Stimulated activated CD4-positive, alpha-beta T cell treated with anti-CD3 and anti-CD28 coated beads, Interleukin-1b, Interleukin-23, amount 100 ng/mL, for 1 hour (primary cell): ENCODE measurements at places on chromosomes 12 and 14.

- no peak for DNase-seq
These were observed 179.9 kb upstream of the ATF7IP start for GRCh38 chr12:14185427-14186192.

DNA sequence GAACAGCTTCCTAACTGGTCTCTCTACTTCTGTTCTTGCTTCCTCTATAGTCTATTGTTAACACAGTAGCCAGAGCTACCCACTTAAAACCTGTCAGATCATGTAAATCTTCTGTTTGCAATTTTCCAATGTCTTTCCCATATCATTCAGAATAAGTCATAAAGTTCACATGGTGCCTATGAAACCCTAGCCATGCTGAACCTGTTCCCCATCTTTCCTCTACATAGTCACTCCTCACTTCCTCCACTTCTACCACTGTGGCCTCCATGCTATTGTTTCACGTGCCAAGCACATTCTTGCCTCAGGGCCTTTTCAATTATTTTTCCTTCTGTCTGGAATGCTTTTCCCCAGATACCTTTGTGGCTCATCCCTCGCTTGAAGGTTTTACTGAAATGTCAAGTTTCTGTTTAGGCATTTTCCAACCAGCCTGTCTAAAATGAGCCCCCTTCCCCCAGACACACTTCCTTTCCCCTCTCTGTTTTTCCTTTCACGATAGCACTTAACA, 132.1 kb downstream of the DYRK2 start:
- DNase-seq = no peak

- DNase-seq = no peak
These were observed 175.3 kb downstream of the PLCZ1 start for GRCh38 chr12:18562531-18562930.

DNA sequence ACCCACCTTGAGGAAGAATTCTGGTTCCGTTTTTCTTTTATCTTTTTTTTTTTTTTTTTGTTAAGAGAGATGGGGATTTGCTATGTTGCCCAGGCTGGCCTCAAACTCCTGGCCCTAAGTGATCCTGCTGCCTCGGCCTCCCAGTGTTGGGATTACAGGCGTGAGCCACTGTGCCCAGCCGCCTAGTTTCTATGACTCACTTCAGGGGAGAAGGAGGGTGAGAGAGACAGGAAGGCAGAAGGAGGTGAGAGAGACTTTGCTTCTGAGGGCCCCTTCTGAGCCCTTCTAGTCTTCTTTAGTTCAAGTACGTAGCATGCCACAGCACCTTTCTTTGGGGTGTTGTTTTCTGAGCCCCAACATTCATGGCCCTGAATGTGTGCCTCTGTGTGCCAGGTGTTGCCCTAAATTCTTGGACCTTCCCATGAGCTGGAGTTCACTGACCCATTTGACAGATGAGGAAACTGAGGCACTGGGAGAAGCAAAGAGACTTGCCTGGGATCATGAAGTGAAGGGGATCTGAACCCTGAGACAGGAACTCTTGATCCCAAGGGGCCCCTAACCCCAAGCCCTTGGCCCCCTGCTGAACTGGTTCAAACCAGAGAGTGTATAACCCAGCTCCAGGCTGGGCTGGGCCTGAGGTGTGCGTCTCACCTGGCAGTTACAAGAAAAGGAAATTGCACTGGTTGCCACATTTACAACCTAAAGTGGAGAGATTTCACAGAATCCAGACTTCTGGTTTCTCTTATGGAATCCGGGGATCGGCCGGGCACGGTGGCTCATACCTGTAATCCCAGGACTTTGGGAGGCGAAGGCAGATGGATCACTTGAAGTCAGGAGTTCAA, 20.8 kb downstream of the SH2B3 start:
- DNase-seq = no peak

GRCh38 chr12:92446083-92446460, 256.7 kb upstream of the PLEKHG7 start:
- DNase-seq = no peak

- no peak for DNase-seq
These were observed 56.1 kb downstream of the DAAM1 start for GRCh38 chr14:59244581-59244980.

DNA sequence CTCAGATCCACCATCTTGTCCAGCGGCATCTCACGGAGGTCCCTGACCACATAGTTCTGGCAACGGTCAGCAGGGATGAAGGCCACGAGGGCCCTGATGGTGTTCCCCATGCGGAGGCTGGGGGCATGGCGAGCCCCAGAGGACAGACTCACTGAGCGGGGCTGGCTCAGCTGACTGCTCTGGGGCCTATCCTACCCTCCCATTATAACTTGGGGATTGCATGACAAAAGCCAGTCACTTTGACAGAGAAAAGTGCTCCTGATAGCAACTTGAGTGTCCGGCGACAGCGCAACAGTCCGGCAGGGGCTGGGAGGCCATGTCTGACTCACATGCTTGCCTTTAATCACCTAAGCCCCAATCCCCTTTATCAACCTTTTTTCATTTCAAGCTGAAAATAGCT, at the start of gene LRRC10:
Gene LRRC10, minus strand, starts transcription at position 179 of the 400 bp plus-strand sequence. Its CDS starts 69 bp downstream, at position 110.
- DNase-seq = no peak

DNA sequence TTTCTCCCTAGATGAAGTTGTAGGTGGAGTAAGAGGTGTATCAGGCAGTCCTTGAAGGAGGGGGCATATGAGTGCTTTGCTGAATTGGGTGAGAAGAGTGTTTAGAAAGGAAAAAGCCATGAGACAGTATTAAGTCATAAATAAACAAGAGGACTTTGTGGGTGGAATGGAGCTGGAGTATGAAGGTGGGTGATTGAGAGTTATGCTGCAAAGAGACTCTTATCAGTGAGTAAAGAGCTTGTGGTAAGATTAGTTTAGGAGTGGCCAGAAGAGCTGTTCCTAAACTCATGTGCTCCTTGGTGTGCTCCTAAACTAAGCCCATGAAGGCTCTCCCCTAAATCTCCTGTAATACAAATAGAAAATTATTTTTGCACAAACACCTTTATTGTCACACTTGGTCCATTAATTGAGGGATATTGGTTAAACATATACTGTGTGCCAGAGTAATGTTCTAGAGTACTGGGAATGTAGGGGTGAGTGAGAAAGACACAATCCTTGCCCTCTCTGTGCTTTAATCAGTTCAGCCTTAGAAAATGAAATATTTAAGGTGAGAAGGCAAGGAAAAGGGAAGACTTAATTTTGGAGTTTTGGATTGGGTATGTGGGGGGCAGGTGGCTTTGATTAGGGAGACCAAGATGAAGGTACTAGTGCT, 9.8 kb downstream of the CHPT1 start:
- DNase-seq = no peak

GRCh38 chr14:61681413-61681812, 13.9 kb upstream of the HIF1A start:
- no peak for DNase-seq

DNA sequence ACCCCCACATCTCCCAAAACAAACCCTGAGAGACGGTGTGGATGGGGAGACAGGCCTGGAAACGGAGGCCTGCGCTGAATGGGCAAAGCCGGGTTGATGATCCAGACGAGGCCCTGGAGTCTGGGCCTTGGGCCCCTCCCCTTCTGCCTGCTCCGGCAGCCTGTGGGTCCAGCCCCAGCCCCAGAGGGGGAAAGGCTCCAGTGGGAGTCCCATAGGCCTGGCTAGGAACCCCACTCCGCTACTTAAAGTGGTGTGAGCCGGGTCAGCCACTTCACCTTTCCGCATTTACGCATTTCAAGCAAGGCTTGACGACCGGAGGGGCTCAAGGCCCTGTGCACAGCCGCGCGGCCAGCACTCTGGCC, 695 bp upstream of the TNFAIP2 start:
- DNase-seq = no peak

DNA sequence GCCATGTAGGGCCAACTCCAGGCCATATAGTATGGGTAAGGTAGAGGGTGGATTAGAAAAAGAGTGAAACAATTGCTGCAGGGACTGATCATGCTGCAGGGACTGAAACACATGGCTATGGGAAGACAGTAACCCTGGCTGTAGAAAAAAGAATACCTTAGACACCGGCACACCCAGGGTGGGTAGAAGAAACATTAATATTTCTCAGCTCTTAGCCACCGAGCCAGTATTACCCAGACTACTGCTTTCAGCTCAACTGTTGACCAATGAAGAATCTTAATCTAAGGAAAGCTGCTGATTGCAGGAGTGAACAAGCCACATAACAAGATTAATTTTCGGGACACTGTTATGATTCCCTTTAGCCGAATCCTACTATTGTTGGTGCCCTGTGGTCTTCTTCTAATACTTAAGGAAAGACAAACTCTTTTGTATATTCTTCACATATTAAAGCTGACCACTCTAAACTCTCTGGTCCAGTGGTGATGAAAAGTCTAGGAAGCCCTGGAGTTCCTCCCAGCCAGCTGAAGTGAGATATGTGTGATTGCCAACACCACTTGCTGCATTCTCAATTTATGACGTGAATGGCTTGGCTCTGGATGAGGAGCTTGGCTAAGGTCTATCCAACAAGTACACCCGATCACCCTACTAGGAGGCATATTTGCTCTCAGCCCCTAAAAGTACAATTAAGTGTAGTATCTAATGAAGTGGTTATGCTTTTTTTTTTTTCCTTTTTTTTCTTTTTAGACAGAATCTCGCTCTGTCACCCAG, 69.2 kb downstream of the NOVA1 start:
- DNase-seq = no peak

DNA sequence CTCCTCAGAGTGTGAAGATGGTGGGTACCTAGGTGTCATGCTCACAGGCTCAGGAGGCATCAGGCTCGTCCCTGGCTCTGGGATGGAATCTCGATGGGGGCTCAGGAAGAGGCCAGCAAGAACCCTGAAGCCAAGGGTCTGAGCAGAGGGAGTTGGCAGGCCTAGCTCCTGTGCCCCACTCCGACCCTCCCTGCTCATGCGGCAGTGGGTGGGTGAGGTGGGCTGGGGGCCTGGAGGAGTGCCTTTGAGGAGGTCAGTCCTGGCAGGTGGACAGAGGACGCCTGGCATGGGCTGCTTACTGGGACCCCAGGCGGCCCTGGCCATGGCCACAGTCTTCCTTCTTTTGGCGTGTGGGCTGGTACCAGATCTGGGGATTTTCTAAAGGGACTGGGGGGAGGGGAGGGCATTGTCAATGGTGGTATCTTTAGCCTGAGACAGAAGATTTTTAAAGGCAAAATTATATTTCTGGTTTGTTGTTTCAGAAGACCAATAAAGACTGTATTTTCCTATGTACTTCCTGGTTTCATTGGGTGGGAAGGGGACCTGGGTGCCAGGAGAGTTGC, 16.0 kb downstream of the LRTM2 start:
- no peak for DNase-seq

- no peak for DNase-seq
These were observed 154.9 kb downstream of the ASCL4 start for GRCh38 chr12:107929436-107929835.

GRCh38 chr14:90274808-90275457, 18.6 kb downstream of the PSMC1 start:
- no peak for DNase-seq

DNA sequence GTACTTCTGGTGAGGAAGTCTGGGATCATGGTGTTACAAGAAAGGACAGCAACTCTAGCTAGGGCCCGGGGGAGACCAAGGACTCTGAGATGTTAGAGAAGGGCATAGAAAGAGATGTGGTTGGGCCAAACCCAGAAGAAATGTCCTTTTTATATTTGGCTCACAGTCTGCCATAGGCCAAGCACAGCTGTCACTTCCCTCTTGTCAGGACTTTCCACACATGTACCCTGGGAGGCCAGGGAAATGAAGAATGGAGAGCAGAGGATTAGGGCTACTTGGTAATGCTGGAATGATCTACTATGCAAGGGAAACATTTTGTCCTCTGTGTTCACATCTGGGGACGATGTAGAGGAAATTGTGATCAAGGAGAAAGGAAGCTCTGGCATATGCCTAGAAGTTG, 9.2 kb downstream of the MYO1A start:
- no peak for DNase-seq

DNA sequence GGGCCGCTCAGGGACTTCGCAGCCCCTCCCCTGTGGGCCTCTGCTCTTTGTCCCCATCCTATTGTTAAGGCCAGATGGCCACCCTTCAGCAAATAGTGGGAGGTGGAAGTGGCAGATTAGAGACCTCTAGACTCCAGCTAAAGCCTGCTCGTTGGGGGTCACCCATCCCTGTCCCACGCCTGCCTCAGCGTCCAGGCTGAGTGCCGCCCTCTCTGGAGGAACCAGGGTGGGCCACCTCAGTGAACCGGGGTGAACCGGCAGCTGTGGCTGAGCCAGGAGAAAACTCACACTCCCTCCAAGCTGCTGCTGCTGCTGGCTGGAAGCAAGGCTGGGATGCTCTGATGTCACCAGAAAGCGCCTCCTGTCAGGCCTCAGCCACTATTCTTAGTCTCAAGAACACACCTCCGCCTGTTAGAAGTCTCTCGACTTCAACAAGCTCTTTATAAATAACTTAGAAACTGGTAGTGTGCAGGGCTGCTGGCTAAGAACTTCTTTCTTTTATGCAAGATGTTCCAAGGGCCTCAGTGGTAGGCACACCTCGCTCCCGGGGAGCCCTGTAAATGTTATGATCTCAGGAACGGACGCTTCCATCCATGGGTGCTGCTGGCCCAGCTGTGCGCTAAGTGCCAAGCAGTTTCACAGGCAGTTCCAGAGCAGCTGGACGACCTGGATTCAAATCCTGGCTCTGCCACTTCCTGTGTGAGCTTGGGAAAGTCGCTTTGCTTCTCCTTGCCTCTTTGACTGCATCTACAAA, 19.8 kb upstream of the TESC start:
- no peak for DNase-seq

GRCh38 chr14:105408592-105408991, 10.3 kb downstream of the TEX22 start:
- DNase-seq = no peak

GRCh38 chr12:2959505-2960389, 550 bp downstream of the TEAD4 start:
- no peak for DNase-seq

DNA sequence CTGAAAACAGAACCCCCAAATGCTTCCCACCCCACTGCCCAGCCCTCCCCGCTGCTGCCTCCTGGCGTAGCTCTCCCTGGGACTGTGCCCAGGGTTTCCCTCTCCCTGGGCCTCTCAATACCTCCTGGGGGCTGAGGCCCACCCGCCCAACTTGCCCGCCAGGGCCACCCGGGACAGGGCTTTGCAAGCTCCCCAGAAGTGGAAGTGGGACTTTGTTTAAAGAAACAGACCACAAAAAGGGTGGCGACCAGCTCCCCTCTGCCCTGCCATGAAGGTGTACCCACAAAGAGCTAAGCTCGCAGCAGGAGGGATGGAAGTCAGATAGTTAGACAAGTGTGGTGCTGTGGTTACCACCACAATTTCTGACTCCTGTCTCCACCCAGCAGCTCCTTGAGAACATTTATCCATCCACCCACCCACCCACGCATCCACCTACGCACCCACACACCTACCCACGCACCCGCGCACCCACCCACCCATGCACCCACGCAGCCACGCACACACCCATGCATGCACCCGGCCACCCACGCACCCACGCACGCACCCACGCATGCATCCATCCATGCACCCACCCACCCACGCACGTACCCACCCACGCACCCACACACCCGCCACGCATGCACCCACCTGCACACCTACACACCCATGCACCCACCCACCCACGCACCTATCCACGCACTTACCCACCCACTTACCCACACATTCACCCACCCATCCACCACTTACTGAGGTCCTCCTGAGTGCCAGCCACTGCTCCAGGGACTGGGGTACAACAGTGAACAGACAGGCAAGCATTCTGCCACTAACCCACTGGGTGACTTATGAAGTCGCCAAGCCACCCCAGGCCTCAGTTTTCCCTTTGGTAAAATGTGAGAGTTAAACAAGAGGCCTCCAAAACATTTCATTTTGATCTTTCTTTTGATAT, 127.3 kb downstream of the SCARB1 start:
- no peak for DNase-seq

- DNase-seq = no peak
These were observed 9.8 kb upstream of the BDKRB2 start for GRCh38 chr14:96194657-96195431.
